ENCODE measurements at places on chromosomes 3 and 15.
A peak's percentile ranks its signal among the peaks of the same experiment; 100 is the strongest.

DNA sequence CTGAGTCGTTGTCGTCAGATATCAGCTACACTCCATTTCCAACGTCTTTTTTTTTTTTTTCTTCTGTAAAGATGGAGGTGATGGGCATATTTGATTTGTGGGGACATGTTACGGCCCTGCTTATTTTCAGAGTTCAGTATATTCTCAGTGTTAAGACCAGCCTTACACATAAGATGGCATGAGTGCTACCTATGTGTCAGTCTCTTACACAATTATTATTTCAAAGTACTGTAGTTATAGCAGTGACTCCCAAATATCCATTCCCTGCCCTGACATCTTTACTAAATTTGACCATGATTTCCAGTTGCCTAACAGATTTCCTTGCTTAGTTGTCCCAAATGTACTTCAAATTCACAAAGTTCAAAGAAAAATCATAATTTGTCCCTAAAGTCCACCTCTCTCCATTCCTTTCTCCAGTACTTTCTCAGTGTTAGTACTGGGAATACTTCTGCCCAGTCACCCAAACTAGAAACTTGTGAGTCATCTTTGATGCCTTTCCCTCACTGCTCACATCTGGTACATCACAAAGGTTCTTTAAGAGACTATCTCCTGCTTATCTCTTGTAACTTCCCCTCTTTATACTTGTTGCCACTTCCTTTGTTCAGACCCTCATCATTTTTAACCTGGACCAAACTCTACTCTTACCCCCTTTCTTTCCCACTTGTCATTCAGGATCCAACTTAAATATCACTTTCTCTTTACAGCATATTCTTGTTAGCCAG lies 67.0 kb downstream of the ZNF609 start:
- DNase-seq: no peak

DNA sequence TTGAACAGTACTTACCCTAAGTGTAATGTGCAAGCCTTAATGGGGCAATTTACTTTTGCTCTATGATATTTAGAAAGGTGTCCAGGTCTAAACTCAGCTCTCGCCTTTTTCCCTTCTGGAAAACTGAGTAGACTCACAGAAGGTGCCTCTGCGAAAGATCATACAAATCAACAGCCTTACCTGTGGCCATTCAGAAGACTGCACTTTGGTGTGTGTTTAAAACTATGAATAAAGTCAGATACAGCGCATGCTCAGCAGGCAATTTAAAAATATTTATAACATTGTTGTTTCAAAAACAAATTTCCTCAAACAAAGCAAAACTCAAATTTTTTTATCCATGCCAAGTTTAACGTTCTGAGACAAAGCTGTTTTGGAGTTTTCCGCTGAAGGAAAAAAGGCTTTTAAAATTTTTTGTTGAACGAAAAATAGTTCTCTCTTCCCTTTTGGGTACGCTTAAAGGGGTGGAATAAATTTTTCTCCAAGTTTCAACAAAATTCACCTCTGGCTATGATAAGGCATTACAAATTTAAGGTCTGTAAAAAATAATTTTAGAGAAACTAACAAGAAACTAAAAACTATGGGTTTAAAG lies 156.3 kb downstream of the TIGIT start:
- DNase-seq: peak; percentile 84

DNA sequence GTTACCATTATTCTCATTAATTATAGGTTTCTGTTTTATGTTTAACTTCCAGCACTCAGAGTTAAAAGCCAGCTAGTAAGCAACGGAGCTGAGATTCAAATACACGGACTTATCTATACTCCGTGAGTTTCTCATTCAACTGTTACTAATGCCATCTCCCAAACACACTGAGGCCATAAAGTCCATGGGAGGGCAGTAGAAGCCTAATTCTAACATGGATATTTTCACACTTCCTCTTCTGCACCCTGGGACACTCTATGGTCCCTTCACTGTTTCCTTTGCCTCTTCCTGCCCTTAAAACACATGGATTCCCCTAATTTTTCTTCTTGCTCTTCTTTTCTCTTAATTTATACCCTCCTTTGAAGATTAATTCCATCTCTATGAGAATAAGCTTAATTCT lies 245.0 kb downstream of the KLF13 start:
- no peak for DNase-seq

- DNase-seq: no peak
These were observed 62.9 kb upstream of the NR2E3 start for GRCh38 chr15:71747128-71748083.

DNA sequence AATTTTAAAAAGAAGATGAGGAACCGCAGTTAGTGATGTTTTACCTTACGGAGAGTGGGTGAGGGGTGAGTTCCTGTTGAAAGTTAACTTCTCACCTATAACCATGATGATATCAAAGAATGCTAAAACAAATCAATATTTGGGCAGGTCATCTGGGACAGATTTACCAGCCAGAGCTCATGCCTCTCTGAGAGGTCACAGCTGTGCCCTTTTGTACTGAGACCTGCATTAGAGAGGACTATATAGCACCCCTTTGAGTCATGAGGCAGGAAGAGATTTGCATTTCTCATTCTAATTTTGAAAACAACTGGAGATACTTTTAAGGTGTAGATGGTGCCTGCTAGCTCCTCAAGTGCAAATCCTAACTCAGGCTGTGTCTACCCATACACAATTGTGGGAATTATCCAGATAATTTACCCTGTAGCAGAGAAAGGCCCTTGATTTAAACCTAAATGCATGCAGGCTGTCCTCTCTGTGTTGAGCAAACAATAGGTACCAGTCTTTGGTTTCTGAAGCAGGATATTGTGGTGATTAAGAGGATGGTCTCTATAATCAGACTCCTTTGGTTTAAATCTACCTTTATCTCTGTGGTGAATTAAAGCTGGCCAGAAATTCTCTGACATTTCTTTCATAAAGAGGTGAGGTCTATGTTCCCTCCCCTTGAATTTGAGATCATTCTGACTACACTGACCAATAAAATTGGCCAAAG lies 5.8 kb upstream of the TM4SF4 start:
- DNase-seq: no peak

- peak; percentile 30 for DNase-seq
These were observed 15.5 kb downstream of the TBC1D2B start for GRCh38 chr15:78061963-78062427.

- no peak for DNase-seq
These were observed 19.5 kb downstream of the AVEN start for GRCh38 chr15:34019369-34019990.

DNA sequence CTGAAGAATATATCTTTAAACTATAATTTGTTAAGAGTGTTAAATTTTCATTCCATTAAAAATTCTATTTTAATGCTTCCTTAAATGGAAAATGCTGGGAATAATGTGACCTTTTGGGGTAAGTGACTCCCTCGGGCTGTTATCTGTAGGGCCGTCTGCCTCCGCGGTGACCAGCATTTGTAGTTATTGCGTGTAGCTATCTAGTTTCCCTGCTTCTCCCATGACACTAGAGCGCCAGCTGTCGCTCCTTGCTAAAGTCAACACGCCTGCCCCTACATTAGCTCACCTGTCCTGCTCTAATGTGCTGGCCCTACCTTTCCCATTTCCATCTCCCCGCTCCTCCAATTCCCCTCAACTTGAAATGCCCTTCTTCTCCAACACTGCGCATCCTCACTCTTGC lies 12.4 kb upstream of the CHRM5 start:
- no peak for DNase-seq

DNA sequence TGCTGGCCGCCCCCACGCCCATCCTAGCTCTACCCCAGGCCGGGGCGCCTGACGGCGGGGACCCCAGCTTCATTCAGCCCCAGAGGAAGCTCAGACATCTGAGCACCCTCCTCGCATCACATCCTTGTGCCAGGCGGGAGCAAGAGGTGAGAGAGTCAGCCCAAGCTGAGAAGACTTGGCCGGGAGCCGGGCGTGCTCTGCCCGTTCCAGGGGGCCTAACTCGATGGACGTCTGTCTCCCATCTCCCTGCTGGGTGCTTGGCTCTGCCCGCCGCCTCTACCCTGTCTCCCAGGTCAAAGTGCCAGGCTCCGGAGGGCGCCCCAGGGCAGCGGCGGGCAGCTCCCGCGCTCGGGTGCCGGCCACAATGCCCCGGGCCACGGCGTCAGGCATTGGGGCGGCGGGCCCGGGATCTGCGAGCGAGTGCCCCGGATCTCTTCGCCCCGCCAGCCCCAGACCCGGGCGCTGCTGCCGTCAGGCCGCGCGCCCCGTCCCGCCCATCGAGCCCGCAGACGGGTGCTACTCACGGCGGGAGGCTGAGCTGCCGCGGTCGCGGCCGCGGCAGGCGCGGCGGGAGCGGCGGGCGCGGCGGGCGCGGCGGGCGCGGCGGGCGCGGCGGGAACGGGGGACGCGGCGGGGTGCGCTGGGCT lies 388 bp downstream of the DAPK2 start:
- no peak for DNase-seq

DNA sequence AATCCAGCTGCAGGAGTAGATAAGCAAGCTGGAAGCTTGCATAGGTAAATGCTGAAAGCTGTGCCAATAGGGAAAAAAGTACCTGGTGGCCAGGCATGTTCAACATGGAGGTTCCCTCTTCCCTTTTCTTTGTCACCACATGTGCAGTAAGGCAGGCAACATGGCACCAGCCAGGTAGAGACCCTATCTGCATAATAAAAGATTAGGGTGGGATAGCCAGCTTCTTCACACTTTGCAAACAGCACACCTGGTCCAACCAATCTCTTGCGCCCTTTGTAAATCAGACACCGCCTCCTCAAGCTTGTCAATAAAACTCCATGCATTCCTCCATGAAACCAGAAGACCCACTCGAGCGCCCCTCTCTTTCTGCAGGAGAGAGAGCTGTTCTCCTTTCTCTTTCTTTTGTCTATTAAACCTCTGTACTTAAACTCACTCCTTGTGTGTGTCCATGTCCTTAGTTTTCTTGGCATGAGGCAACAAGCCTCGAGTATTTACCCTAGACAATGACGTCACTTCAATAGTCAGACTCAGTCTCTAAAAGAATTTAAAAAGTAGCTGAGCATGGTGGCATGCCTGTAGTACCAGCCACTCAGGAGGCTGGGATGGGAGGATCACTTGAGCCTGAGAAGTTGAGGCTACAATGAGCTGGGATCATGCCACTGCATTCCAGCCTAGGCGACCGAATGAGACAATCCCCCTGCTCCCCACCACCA lies 256.3 kb downstream of the SCAPER start:
- no peak for DNase-seq

- no peak for DNase-seq
These were observed 116.9 kb downstream of the DCLK3 start for GRCh38 chr3:36647423-36647853.

GRCh38 chr15:31365032-31365654 lies 38.5 kb downstream of the KLF13 start:
- DNase-seq: no peak

GRCh38 chr3:55288657-55289056 lies 198.4 kb downstream of the WNT5A start:
- DNase-seq: no peak

- DNase-seq: peak; percentile 14
These were observed 280.1 kb downstream of the SV2B start for GRCh38 chr15:91380114-91380513.

DNA sequence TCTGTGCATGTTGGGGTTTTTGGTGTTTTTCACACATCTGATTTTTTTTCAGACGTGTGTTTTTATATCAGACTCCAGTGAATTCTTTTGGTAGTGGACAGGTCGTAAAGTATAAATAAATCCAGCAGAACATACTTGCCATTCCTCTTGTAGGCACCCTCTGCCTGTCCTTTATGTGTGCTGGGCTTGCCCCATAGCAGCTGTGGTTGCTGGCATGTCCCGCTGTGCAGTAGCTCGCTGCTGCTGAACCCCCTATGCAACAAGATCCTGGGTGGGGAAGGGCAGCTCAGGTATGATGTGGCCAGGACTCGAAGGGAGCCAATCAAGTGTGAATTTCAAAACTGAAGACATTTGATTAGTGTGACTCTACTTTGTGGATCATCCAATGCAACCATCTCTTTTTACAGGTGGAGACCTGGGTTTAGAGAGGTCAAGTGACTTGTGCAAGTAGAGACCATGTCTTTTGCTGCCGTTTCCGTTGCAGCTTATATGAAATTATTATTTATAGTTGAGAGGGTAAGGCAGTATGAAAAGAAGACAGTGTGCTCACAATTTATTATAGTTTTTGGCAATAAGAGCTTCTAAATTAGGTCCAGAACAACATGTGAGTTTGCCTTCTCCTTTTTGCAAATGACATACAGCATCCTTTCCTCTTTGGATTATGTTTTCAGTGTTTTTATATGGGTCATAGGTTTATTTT lies 350.8 kb upstream of the C2CD4B start:
- DNase-seq: no peak

GRCh38 chr15:74653426-74654102 lies 37.9 kb downstream of the CLK3 start:
- DNase-seq: no peak

DNA sequence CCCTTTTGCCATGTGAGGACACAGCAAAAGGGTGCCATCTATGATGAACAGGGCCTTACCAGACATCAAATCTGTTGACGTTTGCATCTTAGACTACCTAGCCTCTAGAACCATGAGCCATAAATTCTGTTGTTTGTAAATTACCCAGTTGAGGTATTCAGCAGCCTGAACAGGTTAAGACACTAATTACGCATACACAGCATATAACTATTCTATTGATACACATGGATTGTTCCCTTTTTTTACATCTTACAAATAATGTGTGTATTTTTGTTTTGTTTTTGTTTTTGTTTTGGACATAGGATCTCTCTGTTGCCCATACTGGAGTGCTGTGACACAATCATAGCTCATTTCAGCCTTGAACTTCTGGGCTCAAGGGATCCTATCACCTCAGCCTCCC lies 255.5 kb downstream of the OPA1 start:
- DNase-seq: no peak

DNA sequence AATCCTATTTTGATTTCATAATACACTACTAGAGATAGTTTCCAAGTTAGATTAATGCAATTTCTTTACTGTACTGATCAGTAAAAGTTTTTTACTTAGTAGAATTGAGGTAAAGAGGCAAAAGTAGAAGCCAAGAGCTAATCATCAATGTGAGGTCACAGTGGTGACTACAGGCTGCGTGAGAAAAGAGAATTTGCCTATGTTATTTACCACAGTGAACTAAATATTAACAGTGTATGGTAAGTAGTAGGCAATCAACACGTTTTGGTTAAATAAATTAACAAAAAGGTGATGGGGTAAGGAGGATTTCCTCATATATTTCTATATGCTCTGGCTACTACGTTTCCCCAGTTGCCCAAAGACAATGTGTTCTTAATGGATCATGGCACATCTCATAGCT lies 202.2 kb upstream of the CMC1 start:
- DNase-seq: no peak

DNA sequence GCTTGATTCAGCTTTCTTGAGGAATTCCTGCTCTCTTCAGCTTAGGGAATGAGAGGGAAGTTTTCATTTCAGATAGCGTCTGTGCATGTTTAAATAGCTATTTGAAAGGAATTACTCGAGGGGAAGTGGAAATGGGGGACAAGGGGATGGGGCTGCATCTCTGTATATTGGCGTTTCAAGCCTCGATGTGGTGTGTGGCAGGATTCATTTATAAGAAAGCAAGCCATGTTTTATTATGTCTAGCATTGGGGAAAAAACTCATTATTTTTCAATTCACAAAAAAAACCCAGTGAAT lies 1.0 kb downstream of the ATP2C1 start:
- no peak for DNase-seq

Data from NCI-H1105 treated with DMSO at 0.1 percent for 48 hours (cell line).